ENCODE measurements at places on chromosomes 7 and 10.

DNA sequence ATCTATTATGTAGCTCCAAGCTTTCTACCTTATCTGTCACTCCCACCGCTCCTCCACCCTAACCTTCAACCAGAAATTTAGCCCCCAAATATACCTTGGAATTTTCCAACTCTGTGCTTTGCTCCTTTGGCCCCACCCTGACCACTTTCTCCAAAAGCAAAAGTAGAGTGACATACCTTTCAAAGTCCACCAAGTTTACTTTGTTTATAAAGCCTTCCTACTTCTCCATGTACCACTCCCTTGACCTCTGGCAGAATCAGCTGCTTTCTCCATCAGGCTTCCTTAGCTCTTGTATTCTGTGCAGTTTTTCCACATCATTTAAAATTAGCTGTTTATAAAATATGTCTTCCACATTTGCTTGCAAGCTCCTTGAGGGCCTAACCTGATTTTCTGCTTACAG lies 40.9 kb upstream of the RSBN1L start:
- DNase-seq, result no peak
- H3K27me3 ChIP-seq, result no peaks in the 10 kb centered on the region
- H3K4me1 ChIP-seq, result no peaks in the 10 kb centered on the region

DNA sequence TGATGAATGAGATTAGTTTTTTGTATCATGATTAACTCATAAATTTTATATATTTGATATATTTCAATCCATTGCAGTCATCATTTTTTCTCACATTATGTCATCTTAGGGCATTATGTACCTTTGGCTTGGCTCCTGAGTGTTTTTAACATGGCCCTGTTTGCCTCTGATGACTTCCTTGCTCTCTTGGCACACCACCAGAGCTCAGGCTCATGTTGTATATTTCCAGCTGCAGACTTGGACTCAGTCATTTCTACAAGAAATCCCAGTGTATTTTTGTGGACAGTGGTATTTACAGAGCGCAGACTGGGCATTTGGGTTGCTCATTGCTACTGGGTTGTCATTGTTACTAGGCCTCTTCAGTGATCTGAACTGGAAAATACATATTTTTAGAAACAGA lies 188.5 kb downstream of the ADRA2A start:
- H3K27ac ChIP-seq, result no peak overlapping the region
- no peak overlapping the region for H3K4me3 ChIP-seq
- no peaks in the 10 kb centered on the region for H3K27me3 ChIP-seq
- H3K36me3 ChIP-seq, result no peaks in the 10 kb centered on the region
- H3K4me1 ChIP-seq, result no peaks in the 10 kb centered on the region

GRCh38 chr10:52484206-52485065 lies 170.4 kb downstream of the DKK1 start:
- H3K4me1 ChIP-seq, result peaks cover 31% of the 10 kb centered on the region
- no peaks in the 10 kb centered on the region for H3K36me3 ChIP-seq
- no peak overlapping the region for H3K4me3 ChIP-seq
- H3K27ac ChIP-seq, result no peak overlapping the region

GRCh38 chr7:13628239-13629001 lies 361.0 kb downstream of the ETV1 start:
- no peak for DNase-seq
- H3K27ac ChIP-seq, result no peak overlapping the region
- no peak overlapping the region for H3K4me3 ChIP-seq
- no peaks in the 10 kb centered on the region for H3K36me3 ChIP-seq
- no peaks in the 10 kb centered on the region for H3K27me3 ChIP-seq

DNA sequence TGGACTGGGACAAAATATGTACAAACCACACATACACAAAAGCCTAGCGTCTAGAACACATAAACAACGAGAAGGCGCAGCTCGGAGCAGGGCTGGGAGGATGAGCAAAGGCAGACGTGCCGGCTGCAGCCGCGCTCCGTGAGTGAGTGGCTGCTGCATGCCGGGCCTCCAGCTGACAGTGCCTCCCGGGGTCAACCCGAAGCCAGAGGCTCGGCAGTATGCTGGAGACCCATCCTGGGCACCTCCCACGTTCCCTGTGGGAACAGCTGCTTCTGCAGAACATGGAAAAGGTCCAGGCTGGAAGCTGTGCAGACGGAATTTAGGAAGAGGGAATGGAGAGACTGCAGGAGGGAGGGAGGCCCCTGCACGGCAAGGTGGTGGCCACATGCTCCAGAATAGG lies 3.6 kb upstream of the GPR146 start:
- no peak overlapping the region for H3K4me3 ChIP-seq
- H3K27me3 ChIP-seq, result no peaks in the 10 kb centered on the region
- DNase-seq, result no peak
- H3K4me1 ChIP-seq, result peaks cover 11% of the 10 kb centered on the region

- H3K4me1 ChIP-seq, result no peaks in the 10 kb centered on the region
- H3K27me3 ChIP-seq, result peaks cover 24% of the 10 kb centered on the region
- no peak overlapping the region for H3K27ac ChIP-seq
- no peak overlapping the region for H3K4me3 ChIP-seq
- DNase-seq, result no peak
- no peaks in the 10 kb centered on the region for H3K36me3 ChIP-seq
Observed at GRCh38 chr10:100788002-100788903, 42.9 kb downstream of the PAX2 start.

DNA sequence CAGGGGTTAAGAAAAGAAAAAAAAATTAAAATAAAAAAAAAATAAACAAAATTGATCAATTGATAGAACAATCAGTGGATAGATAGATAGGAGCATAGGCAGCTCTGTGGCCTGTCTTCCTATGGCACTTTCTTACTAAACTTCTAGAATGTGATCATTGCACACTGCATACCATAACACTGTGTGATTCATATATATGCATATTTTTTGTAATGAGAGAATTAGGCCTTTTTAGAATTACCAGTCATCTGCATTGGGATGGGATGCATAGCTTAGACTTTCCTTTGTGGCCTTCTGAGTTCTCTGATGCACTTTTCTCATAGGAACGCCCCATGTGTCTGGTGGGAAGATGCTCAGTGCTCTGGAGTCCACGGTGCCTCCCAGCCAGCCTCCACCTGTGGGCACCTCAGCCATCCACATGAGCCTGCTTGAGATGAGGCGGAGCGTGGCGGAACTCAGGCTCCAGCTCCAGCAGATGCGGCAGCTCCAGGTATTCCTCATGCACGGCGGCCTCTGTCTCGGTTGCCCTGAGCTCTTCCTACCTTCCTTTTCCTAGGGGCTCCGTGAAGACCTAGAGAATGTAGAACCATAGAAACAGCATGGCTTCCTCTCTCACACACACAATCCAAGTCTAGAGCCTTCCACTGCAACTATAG lies 222.5 kb downstream of the ARHGAP21 start:
- H3K4me1 ChIP-seq, result no peaks in the 10 kb centered on the region
- no peak for DNase-seq

DNA sequence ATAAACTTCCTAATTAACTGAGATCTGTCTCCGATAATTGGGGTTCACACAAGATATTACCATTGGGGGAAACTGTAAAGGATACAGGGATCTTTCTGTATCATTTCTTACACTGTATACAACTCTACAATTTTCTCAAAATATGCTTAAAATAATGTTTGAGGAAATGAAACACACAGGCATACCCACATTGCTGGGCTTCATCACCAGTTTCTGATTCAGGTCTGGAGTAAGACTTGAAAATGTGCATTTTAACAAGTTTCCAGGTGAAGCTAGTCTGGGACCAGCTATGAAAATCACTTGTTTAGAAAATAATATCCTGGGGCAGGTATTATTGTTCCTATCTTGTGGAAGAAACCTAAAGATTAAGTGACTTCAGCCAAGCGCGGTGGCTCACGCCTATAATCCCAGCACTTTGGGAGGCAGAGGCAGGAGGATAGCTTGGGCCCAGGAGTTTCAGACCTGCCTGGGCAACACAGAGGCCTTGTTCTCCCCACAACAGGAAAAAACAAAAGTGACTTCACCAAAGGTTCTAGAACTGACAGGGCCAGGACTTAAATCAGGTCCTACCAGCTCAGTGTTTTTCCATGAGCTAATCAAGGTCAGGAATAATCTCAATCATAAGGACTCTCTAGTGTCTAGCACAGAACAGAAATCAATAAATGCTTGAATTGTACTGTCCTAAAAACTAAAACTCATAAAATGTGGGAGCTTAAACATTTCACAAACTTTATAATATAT lies 12.6 kb downstream of the TOMM7 start:
- no peaks in the 10 kb centered on the region for H3K4me1 ChIP-seq
- peaks cover 6% of the 10 kb centered on the region for H3K36me3 ChIP-seq
- H3K27me3 ChIP-seq, result no peaks in the 10 kb centered on the region
- no peak overlapping the region for H3K4me3 ChIP-seq

DNA sequence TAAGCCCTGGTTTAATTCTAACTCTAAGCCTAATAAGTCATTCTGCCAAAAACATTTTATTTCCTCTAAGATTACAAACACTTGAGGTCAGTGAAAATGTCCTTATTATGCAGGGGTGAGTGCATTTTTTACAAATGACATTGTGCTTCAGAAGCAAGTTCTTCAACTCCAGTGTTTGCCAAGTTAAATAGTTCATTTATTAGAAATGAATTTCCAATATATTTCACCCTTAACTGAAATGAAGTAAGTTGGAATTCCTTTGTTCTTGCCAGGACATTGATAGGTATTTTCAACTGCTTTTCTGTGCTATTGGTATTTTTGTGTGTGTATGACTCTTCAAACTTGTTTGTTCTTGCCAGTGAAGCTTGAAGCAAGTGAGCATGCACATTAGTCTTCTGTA lies 89.5 kb upstream of the CCDC6 start:
- H3K27me3 ChIP-seq, result no peaks in the 10 kb centered on the region
- H3K27ac ChIP-seq, result no peak overlapping the region
- H3K4me3 ChIP-seq, result no peak overlapping the region
- no peaks in the 10 kb centered on the region for H3K36me3 ChIP-seq

DNA sequence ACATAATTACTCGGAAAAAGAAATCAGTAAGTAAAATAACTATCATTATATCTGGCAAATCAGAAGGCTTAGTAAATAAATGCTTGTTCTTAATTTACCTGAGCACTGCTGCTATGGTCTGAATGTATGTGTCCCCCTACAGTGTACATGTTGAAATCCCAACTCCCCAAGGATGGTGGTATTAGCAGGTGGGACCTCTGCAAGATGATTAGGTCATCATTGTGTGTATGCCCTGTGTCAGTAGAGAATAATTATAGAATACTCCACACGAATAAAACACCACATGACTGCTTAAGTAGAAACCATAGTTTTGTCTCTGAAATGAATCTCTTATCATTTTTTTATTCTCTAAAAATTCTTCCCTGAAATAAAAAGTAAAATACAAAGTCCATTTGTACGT lies 101.6 kb downstream of the RNF133 start:
- no peak overlapping the region for H3K4me3 ChIP-seq
- no peaks in the 10 kb centered on the region for H3K4me1 ChIP-seq
- no peaks in the 10 kb centered on the region for H3K36me3 ChIP-seq

GRCh38 chr10:129253865-129254179 lies 213.2 kb upstream of the MGMT start:
- H3K27ac ChIP-seq, result no peak overlapping the region
- H3K27me3 ChIP-seq, result no peaks in the 10 kb centered on the region
- H3K4me3 ChIP-seq, result no peak overlapping the region
- no peaks in the 10 kb centered on the region for H3K4me1 ChIP-seq
- no peak for DNase-seq

DNA sequence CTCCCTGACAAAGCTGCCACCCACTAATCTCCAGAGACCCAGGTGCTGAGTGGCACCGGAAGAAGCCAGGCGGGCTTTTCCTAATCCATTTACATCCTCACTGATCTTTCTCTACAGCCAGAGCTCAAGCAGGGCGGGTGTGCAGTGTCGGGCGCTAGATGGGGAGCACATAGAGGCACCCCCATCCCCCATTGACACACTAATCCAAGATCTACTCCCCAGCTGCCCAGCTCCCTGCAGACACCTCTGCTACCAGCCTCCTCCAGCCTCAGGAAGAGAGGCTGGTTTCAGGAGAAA lies 22.2 kb downstream of the FRMPD2 start:
- H3K27ac ChIP-seq, result no peak overlapping the region
- no peaks in the 10 kb centered on the region for H3K36me3 ChIP-seq
- H3K4me1 ChIP-seq, result peaks cover 39% of the 10 kb centered on the region
- H3K4me3 ChIP-seq, result no peak overlapping the region
- DNase-seq, result no peak

GRCh38 chr7:46752881-46753366 lies 829.0 kb downstream of the TNS3 start:
- no peaks in the 10 kb centered on the region for H3K27me3 ChIP-seq
- H3K4me1 ChIP-seq, result peaks cover 25% of the 10 kb centered on the region
- peak; percentile 36 for DNase-seq

- peaks cover 7% of the 10 kb centered on the region for H3K4me1 ChIP-seq
- DNase-seq, result no peak
- H3K4me3 ChIP-seq, result no peak overlapping the region
- no peaks in the 10 kb centered on the region for H3K36me3 ChIP-seq
- H3K27ac ChIP-seq, result no peak overlapping the region
Observed at GRCh38 chr10:34172936-34173533, 642.1 kb downstream of the PARD3 start.

- H3K27me3 ChIP-seq, result no peaks in the 10 kb centered on the region
- no peaks in the 10 kb centered on the region for H3K36me3 ChIP-seq
- no peak for DNase-seq
- H3K27ac ChIP-seq, result no peak overlapping the region
- H3K4me1 ChIP-seq, result no peaks in the 10 kb centered on the region
- no peak overlapping the region for H3K4me3 ChIP-seq
Observed at GRCh38 chr10:46096446-46096845, 50.4 kb upstream of the MSMB start.

GRCh38 chr7:40341836-40342235 lies 207.0 kb downstream of the SUGCT start:
- no peak overlapping the region for H3K27ac ChIP-seq
- peak; percentile 33 for DNase-seq
- no peak overlapping the region for H3K4me3 ChIP-seq
- no peaks in the 10 kb centered on the region for H3K36me3 ChIP-seq
- H3K4me1 ChIP-seq, result no peaks in the 10 kb centered on the region

GRCh38 chr7:16921644-16922257 lies 40.0 kb upstream of the AGR3 start:
- no peak overlapping the region for H3K4me3 ChIP-seq
- peaks cover 26% of the 10 kb centered on the region for H3K4me1 ChIP-seq
- no peaks in the 10 kb centered on the region for H3K27me3 ChIP-seq
- no peak for DNase-seq
- peak overlapping the region; percentile 7 for H3K27ac ChIP-seq

DNA sequence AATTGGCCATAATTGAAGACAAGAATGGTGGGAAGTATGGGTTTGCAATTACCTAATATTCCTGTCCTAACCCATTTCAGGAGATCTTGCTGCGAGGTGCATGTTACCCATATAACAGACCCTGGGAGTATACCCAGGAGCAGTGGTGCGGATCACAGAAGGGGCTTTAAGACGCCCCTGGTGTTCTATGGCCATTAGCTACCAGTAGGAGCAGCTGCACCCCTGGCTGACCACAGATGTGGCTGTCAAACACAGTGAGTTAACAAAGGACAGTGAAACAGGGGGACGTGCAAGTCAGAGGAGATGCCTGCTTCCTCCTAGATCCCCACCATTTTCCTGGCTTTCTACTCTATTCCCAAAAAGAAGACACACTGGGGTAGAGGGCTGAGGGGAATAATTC lies 25.2 kb downstream of the AOC1 start:
- no peaks in the 10 kb centered on the region for H3K36me3 ChIP-seq
- no peak for DNase-seq
- peaks cover 5% of the 10 kb centered on the region for H3K27me3 ChIP-seq
- no peak overlapping the region for H3K27ac ChIP-seq

Measured in keratinocyte (primary cell).